ENCODE measurements at places on chromosomes 2 and 18. TPM values are rescaled to one million over a fixed set of nuclear protein-coding genes. Genes with fewer than 3 reads are reported as not detected.

GRCh38 chr2:235541016-235541415 lies 47.2 kb downstream of the AGAP1 start:
- no peak for DNase-seq
- no peaks in the 10 kb centered on the region for H3K36me3 ChIP-seq
- H3K27me3 ChIP-seq, result no peaks in the 10 kb centered on the region
- H3K4me3 ChIP-seq, result no peak overlapping the region
- H3K27ac ChIP-seq, result no peak overlapping the region

Gene IL1RL2
- total RNA-seq, result 0.55 TPM

DNA sequence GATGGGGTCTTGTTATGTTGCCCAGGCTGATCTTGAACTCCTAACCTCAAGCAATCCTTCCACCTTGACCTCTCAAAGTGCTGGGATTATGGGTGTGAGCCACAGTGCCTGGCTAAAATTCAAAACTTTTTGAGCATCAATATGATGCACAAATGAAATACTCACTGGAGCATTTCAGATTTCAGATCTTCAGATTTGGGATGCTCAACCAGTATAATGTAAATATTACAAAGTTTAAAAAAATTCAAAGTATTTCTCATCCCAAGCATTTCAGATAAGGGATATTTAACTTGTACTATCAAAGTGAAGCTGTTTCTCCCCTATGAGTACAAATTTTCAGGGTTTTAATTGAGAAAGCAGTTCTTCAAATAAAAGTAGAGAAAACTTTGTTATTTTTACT lies 164.1 kb upstream of the CCDC68 start:
- H3K4me1 ChIP-seq, result no peaks in the 10 kb centered on the region
- H3K4me3 ChIP-seq, result no peak overlapping the region
- no peaks in the 10 kb centered on the region for H3K27me3 ChIP-seq
- DNase-seq, result no peak
- H3K36me3 ChIP-seq, result no peaks in the 10 kb centered on the region

Gene PTH2R
- total RNA-seq, result not detected

Gene DLGAP1
- 0.56 TPM for total RNA-seq

Gene CYTIP
- total RNA-seq, result 4.8 TPM

Gene STARD6
- total RNA-seq, result not detected

- no peaks in the 10 kb centered on the region for H3K4me1 ChIP-seq
- H3K36me3 ChIP-seq, result no peaks in the 10 kb centered on the region
- DNase-seq, result no peak
- peak overlapping the region; percentile 51 for H3K4me3 ChIP-seq
- peak overlapping the region; percentile 85 for H3K27ac ChIP-seq
Measured at GRCh38 chr2:43102366-43103092, 123.9 kb downstream of the ZFP36L2 start.

- H3K36me3 ChIP-seq, result no peaks in the 10 kb centered on the region
- no peaks in the 10 kb centered on the region for H3K4me1 ChIP-seq
- no peak for DNase-seq
- H3K4me3 ChIP-seq, result no peak overlapping the region
Measured at GRCh38 chr18:39946623-39947061, 2008.4 kb upstream of the PIK3C3 start.

Gene MSTN
- 0.12 TPM for total RNA-seq

- H3K27ac ChIP-seq, result no peak overlapping the region
- no peaks in the 10 kb centered on the region for H3K36me3 ChIP-seq
- H3K27me3 ChIP-seq, result no peaks in the 10 kb centered on the region
- H3K4me1 ChIP-seq, result no peaks in the 10 kb centered on the region
- H3K4me3 ChIP-seq, result no peak overlapping the region
- DNase-seq, result no peak
Measured at GRCh38 chr2:218618102-218618860, 10.6 kb downstream of the PLCD4 start.

DNA sequence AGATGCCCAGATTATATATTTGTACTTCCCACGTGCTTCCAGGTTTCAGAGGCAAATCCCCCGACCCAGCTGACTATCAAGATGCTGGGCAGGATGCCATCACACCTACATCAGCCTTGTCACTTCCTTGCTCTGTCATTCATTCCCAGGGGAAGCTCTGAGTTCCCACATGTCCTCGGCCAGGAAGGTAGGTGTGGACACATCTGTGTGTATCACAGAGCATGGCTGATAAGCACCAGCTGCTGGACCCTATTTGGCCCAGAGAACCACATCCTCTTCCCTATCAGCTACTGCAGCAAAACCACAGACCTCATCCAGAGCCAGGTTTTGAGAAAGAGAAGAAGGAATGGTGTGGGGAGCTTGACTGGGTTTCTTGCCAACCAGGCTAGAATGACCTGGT lies 31.9 kb upstream of the ITGA6 start:
- no peak overlapping the region for H3K27ac ChIP-seq
- no peaks in the 10 kb centered on the region for H3K36me3 ChIP-seq
- no peaks in the 10 kb centered on the region for H3K4me1 ChIP-seq
- DNase-seq, result no peak
- H3K4me3 ChIP-seq, result no peak overlapping the region

Gene SAG
- 2.9 TPM for total RNA-seq

Gene MYO5B
- total RNA-seq, result 10.2 TPM

DNA sequence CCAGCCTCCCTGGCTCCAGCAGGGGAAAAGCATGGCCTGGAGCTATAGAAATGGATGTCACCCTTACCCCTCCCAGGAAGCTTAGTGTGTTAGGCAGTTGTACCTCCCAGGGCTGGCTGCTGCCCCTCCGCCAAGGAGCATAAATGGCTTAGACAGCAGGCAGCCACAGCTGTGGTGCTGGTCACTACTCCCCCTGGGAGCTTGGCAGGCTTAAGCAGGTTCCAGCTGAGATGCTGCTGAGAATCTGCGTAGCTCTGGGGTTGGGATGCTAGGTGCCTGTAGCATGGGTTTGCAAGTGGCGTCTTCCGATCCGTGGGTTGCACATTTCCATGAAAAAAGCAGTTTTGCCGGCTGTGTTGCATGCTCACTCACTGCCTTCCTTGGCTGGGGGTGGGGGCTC lies 369.7 kb downstream of the CTNNA2 start:
- H3K27me3 ChIP-seq, result no peaks in the 10 kb centered on the region
- H3K4me1 ChIP-seq, result no peaks in the 10 kb centered on the region
- no peak overlapping the region for H3K27ac ChIP-seq
- DNase-seq, result no peak
- no peaks in the 10 kb centered on the region for H3K36me3 ChIP-seq

DNA sequence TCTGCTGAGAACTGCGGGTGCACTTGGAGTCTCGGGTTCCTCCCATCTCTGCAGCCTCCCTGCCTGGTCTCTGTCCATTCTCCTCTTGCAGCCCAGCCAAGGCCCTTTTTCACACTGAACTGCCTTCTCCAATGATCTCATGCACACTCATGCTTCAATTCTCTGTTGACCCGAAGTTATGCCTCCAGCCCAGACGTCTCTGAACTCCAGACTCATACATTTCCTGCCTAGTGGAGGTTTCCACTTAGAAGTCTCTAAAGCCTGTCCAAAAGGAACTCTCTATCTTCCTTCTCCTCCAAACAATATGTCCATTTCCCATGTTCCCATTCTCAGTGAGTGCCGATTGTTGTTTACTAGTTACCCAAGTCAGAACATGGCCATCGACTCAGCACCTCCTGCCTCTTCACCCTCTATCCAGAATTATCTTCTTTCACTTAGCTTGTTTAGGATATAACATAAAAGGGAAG lies 155.2 kb downstream of the IRS1 start:
- no peak for DNase-seq
- no peak overlapping the region for H3K4me3 ChIP-seq
- no peaks in the 10 kb centered on the region for H3K27me3 ChIP-seq
- peaks cover 25% of the 10 kb centered on the region for H3K4me1 ChIP-seq
- H3K27ac ChIP-seq, result peak overlapping the region; percentile 47
- H3K36me3 ChIP-seq, result no peaks in the 10 kb centered on the region

- H3K4me1 ChIP-seq, result no peaks in the 10 kb centered on the region
- H3K4me3 ChIP-seq, result no peak overlapping the region
- no peaks in the 10 kb centered on the region for H3K27me3 ChIP-seq
Measured at GRCh38 chr2:73917296-73917695, 9.4 kb upstream of the DGUOK start.

Gene CPO
- total RNA-seq, result not detected

- no peaks in the 10 kb centered on the region for H3K27me3 ChIP-seq
- DNase-seq, result no peak
- peak overlapping the region; percentile 56 for H3K4me3 ChIP-seq
- H3K4me1 ChIP-seq, result peaks cover 24% of the 10 kb centered on the region
Measured at GRCh38 chr18:59898609-59899297, 1.0 kb upstream of the PMAIP1 start.
